ENCODE measurements at places on chromosomes 1 and 21.

- DNase-seq: no peak
Measured at GRCh38 chr1:180266275-180267210, 36.5 kb downstream of the LHX4 start.

DNA sequence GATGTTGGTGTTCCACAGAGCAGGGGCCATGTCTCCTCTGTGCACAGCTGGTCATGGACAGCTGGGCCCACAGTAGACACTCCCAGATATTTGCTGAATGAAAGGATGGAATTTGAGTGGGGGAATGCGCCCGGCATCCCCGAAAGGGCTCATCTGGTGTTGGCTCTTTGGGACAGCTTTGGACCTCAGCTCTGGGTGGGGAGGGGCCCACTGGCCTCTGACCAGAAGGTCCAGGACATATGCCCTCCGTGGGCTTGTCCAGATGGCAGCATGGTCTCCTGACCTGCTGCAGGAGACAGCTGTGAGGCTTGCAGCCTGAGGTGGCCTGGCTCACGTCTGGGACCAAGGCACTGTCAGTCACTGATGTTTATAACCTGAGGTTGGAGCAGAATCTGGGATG, 160.4 kb upstream of the AJAP1 start:
- DNase-seq: no peak

- DNase-seq: no peak
Measured at GRCh38 chr1:230270185-230270558, 156.0 kb downstream of the PGBD5 start.

DNA sequence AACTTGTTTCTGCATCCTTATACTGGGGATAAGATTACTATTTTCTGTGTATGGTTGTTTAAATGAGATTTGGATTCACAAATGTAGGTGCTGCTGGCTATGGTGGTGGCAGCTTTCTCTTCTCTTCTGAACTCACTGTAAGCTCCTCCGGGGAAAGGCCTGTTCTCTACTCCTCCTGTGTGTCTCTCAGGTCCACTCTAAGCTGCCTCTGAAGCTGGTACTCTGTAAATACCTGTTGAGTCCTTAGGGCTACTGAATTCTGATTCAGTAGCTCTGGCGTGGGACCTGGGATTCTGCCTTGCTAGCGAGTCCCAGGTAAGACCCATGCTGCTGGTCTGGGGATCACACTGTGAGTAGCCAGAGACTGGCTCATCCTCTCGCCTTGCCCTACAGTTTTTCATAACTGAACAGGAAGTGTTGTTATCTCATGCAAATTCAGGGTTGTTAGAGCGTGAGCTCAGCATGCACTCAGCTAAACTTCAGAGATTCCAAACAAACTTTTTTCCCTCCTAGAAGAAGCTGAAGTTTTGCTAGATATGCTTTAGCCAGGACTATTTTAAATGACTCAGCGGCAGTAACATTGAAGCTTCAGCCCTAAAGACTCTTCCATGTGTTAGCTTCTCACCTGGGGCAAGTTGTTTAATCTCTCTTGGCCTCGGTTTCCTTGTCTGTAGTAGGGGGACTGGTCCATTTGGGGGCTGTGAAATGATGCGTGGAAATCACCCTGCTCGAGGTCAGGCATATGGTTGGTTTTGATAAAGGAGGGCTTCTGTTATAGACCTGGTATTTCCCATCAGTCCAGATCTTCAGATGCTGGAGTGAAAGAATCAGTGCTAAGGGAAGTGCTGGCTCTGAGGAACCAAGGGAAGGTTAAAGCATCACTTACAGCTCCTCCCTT, 271.5 kb upstream of the TMEM51 start:
- DNase-seq: no peak

DNA sequence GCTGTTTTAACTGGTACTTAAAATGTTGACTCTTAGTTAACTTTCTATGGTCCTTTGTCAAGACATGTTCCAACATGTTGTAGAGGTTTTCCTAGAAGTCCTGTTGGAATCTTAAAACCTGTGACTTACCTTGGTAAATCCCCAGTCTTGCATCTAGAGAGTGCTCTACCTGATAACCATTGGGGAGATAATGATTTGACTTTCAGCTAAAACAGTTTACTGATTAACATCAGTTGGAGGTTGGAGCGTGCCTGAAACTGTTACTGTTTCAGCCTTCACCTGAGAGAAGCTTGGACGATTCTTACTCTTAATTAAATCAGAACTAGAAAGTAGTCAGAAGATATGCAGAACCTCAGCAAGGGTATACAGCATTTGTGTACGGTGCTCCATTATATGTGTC, 8.8 kb downstream of the MDM4 start:
- DNase-seq: no peak
